ENCODE measurements at places on chromosomes 6 and 20.

DNA sequence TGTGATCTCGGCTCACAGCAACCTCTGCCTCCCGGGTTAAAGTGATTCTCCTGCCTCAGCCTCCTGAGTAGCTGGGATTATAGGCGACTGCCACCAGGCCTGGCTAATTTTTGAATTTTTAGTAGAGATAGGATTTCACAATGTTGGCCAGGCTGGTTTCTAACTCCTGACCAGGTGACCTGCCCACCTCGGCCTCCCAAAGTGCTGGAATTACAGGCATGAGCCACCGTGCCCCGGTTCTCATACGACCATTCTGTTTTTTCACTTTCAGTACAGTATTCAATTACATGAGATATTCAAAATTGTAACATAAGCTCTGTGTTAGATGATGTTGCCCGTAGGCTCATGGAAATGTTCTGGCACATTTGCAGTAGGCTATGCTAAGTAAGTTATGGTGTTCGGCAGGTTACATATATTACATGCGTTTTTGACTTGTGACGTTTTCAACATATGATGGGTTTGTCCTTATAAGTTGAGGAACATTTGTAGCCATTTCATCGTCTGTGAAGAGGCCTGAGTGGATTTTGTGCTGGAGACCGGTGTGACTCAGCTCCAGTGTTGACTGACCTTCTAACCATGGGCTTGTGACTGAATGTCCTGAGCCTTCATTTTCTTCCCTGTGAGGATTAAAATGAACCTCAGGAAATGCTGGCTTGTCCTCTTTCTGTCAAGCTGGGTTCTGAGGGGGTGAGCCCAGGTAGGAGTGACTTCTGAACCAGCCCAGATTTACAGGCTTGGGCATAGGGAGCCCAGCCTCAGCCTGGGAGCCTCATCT lies 12.2 kb downstream of the PPARD start:
- DNase-seq, result no peak

DNA sequence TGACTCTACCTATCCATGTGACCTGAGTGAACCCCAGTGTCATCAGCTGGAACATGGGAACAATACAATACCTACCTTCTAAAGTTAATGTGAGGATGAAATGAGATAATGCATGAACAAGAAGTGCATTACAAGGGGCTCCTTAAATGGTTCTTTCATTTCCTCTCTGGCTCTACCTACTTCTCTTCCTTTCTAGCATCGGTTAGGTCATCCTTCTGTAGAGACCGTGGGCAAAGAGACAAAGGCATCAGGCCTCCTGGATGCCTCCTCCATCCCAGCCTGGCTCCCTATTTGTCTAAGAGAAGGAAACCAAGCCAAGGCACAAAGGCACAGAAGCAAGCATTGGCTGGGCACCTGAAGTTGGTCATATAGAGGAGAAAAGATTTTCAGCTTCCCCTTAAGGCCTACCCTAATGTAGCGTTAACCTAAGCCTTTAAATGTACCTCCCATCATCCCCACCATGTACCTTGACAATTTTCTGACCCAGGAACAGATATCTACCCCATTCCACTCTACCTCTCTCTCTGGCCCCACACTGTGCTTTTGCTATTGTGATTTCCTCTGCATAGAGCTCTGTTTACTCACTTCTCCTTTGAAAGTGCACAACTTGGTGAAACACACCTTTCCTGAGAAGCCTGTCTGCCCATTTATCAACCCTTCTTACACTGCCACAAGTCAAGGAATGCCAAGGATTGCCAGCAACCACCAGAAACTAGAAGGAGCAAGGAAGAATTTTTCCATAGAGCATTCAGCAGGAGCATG lies 86.6 kb downstream of the GCLC start:
- no peak for DNase-seq

DNA sequence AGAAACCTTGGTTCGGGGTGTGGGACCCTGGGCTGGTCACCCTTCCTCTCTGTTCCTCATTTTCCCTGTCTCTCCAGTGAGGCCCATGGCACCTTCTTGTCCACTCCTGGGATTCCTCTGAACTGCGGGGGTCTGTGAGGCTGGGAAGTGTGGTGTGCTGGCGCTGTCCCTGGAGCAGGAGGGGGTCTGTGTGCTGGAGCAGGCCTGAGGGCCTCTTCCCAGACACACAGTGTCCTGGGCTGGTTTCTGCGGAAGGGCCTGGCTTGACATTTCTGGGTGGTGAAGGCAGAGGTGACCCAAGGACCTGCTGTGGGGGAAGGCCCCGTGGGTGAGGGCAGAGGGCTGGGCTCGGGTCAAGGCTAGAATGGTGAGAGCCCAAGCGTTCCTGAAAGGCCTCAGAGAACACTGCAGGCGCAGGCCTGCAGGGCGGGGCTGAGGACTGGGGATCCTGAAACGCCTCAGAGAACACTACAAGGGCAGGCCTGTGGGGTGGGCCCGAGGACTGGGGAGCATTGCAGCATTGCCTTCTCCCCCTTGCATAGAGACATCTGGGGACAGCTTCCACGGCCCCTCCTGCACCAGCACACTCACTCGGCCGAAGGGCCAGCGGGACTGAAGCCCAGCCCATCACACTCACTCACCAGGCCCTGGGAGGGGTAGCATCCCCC lies 10.6 kb upstream of the BAK1 start:
- no peak for DNase-seq

- DNase-seq, result no peak
These were observed 31.5 kb downstream of the ARHGAP18 start for GRCh38 chr6:129678463-129678862.

DNA sequence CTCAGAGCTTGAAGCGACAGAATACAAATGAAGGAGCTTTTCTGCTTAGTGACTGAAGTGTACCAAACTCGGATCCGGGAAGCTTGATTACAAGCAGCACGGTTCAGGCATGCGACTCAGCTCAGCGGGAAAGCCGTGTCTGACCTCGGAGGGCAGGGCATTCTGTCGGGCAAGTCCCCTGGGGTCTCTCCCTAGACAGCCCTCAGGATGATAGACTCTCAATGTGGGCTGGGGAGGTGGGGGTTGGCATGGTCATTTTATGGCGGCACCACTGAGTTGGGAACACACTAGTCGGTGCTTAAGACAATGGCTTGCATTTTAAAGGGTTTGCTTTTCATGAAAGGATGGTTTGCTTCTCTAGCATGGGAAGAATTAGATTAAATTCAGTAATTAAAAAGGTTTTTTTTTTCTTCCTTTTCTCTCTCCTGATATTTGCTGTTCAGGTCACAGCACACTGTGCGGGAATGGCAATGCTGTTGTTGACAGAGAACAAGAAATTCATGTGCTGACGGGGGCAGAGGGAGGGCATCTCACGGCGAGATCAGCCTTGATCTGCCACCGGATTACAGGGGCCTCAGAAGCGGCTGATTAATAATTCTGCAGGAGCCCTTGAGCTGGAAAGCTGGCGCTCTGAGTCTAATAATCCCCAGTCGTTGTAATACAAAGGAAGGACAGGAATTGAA lies 80.7 kb upstream of the TRAF3IP2 start:
- DNase-seq, result no peak

- no peak for DNase-seq
These were observed 34.3 kb upstream of the FOXC1 start for GRCh38 chr6:1575210-1576041.
